CD4-positive, alpha-beta T cell treated with Interleukin-17A for 4 hours (primary cell): ENCODE measurements at places on chromosomes 2 and 18.

DNA sequence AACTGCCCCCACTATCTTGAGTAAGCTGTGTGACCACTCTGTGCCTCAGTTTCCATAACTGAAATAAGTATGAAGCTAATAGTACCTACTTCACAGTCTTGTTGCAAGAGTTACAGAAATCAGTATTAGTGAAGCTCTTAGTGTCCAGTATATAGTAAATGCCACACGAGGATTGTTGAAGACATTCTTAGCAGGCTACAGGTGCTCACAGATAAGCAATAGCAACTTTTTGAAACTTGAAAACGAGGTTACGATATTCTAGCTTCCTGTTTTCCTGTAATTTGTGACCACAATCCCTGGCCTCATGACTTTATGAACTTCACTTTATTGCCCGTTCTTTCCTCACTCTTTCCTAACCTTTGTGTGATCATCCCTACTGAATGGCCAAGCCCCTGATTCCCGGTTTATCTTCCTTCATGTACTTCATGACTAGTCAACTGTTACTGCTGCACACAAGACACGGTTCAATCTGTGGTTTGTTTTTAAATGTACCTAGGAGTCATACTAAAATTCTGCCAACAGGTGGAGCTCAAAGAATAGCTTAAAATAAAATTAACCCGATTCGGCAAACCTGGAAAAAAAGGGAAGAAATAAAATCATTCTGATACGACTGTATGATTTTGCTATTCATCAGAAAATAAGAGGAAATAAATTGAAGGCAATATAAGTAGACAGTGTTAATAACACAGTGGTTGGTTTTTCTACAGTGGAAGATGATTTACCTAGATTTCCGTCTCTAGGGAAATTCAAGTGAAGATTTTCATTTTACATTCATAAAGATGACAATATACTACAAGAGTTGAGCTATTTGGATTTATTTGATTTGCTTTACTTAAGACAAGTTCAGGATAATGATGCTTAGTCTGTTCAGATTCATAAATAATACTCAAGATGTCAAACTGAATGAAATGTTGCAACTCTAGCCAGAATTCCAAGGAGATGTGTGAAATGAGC, 38.1 kb upstream of the STAT1 start:
- DNase-seq = peak; percentile 26

DNA sequence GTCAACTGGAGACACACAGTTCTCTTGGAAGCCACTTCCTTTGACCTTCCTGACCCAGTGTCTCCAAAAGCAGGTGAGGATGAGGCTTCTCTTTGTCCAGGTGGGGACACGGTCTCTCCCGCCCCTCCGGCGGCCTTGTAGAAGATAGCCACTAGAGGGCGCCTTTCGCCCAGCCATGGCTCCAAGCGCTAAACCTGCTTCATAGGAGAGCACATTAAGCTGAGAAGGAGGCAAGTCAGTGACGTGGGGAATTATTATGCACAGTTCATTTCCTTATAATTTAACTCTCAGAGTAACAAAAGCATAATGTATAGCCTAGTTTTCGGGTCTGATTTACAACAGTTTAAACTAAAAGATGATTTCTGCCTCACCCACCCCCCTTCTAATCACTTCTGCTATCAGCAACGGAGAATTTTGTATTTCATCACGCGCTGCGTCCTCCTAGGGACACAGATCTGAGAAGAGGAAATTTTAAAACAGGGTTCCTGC, 208.7 kb downstream of the ICOS start:
- DNase-seq = peak; percentile 83

DNA sequence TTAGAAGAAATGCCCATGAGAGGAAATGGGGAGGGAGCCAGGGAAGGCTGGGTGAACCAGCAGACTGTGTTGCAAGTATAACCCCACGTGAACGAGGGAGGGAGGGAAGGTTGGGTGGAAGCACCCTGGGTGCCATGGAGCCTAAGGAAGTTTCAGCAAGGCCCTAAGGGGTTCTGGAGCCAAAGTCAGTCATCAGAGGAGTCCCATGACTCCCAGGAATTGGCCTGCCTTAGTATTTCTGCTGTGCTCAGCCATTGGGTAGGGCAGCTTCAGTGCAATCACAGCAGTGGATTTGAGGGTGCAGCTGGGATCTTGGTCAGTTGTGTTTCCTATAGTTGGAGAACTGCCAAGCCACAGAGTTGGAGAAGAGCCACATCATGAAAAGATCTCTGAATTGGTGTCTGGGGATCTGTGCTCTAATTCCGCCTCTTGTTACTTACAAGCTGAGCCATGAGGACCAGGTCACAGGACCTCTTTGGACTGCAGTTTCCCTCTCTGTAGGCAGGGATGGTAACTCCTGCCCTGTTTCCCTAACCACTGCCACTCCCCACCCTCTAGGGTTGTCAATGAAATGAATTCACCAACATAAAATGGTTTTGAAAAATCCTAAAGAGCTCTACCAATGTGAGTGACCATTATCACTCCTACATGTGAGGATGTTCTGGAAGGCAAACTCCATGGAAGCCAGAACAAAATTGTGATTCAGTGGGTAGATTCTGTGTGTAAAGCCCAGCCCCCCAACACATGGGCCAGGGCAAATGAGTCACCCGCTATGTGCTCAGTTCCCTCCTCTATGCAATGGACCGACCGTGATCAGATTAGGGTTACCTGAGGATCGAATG, 108.9 kb downstream of the CLIP4 start:
- no peak for DNase-seq

- DNase-seq = peak; percentile 19
Measured at GRCh38 chr2:9699139-9700108, 68.6 kb upstream of the YWHAQ start.

DNA sequence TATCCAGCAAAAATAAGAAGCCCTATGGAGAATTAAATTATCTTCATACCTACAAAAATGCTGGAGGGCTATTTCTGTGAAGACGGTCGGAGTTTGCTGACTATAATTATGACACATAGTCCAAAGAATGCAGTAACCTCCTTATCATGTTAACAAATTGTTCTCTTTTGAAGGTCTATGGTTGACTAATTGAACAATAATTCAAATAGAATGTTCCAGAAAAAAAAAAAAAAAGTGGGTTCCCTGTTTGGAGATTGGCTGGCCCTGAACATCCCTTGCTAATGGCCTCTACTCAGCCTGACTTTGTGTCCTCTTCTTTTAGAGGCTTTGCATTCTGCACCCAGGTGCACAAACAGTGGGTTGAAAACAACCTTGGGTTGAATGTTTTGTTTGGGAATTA, 82.8 kb upstream of the CCBE1 start:
- no peak for DNase-seq

DNA sequence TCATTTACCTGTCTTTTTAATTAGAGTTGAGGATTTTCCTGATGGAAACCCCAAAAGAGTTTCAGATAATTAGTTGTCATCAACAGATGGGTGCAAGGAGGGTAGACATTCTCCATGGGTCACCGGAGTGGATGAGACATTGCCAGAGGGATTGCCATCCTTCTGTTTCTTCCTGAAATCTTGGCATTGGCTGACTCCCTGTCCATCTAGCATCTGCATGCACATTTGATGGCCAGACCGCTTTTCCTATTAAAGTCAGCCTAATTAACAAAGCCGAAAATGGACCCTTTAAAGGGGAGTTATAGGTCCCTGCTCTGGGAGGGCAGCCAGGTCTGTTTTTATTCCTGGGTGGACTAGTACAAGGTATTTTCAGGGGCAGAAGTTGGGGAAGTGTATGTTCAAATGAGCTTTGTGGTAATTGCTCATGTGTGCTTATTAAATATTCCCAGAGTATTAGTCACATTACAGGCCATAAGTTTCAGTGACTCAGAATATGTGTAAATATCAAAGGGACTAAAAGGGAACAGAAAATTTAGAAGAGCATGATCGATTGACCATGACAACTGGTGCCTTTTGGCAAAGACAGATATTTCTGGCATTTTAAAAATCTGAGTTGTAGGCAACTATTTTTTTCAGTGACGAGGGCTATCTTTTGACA, 209.8 kb downstream of the PHLPP1 start:
- no peak for DNase-seq

DNA sequence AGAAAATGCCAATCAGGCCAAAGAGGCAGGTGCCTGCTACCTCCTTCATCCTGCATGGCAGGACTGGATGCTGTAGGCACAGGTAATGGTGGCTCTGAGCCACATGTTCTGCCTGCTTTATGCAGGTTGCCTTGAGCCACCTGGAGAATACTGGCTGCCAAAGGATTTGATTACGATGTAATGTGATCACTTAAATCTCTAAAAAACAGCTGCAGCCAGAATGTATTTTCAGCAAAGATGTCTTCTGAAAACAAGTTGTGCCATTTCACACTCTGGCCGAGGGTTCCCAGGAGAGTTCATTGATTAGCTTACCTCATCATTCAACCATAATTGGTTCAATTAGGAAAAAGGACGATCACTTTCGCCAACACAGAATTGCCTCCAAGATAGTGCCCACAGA, 17.9 kb upstream of the MSGN1 start:
- DNase-seq = no peak
